ENCODE measurements at places on chromosomes 3 and 15. TPM values are rescaled to one million over a fixed set of nuclear protein-coding genes. Genes with fewer than 3 reads are reported as not detected.

SCG5 gene
- total RNA-seq = 9.5 TPM

PCSK6 gene
- 66.2 TPM for total RNA-seq

PLSCR5 gene
- not detected for total RNA-seq

RAB8B gene
- total RNA-seq = 14.2 TPM

MME gene
- 1.1 TPM for total RNA-seq

CHRNB4 gene
- 0.25 TPM for total RNA-seq

SGO1 gene
- total RNA-seq = 4.8 TPM

SYNM gene
- 5.2 TPM for total RNA-seq

EPHA6 gene
- total RNA-seq = 0.18 TPM

RBPMS2 gene
- total RNA-seq = 15.4 TPM
